ENCODE measurements at places on chromosomes 2 and 18. TPM values are rescaled to one million over a fixed set of nuclear protein-coding genes. Genes with fewer than 3 reads are reported as not detected.

The TMEM247 gene
- not detected for total RNA-seq

The GPBAR1 gene
- total RNA-seq: not detected

The FAM237A gene
- total RNA-seq: not detected

DNA sequence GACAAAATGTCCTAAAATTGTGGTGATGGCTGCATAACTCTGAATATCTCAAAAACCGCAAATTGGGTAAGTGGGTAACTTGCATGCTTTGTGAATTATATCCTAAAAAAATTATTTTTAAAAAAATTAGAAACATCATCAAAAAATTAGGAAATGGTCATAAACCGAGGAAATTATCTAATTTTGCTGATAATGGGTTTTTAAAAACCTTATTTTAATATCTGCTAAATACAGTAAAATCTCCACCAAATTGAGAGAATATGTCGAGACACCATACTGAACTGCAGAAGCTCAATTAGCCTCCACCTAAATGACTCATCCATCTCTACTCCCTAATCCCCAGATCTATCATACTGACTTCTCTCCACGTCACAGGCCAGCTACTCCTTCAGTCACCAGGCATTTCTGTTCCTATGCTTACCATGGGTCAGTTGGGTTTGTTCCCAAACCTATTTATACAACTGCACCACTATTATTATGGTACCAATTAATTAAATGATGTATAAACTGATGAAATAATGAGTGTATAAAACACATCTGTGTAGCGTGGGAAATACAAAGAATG lies 36.1 kb downstream of the SPIRE1 start:
- no peak for DNase-seq

GRCh38 chr2:10036095-10036884 lies 7.1 kb upstream of the KLF11 start:
- peak; percentile 79 for DNase-seq
